ENCODE measurements at places on chromosomes 6 and 20.
A peak's percentile ranks its signal among the peaks of the same experiment; 100 is the strongest.

- H3K36me3 ChIP-seq, result no peaks in the 10 kb centered on the region
- H3K4me1 ChIP-seq, result no peaks in the 10 kb centered on the region
- no peak overlapping the region for H3K4me3 ChIP-seq
- DNase-seq, result no peak
- H3K27me3 ChIP-seq, result no peaks in the 10 kb centered on the region
Measured at GRCh38 chr6:121951123-121951522, 448.3 kb upstream of the HSF2 start.

- H3K27ac ChIP-seq, result no peak overlapping the region
- no peak for DNase-seq
- no peaks in the 10 kb centered on the region for H3K27me3 ChIP-seq
- H3K4me1 ChIP-seq, result no peaks in the 10 kb centered on the region
- no peak overlapping the region for H3K4me3 ChIP-seq
Measured at GRCh38 chr6:69980624-69981023, 114.3 kb downstream of the COL19A1 start.

DNA sequence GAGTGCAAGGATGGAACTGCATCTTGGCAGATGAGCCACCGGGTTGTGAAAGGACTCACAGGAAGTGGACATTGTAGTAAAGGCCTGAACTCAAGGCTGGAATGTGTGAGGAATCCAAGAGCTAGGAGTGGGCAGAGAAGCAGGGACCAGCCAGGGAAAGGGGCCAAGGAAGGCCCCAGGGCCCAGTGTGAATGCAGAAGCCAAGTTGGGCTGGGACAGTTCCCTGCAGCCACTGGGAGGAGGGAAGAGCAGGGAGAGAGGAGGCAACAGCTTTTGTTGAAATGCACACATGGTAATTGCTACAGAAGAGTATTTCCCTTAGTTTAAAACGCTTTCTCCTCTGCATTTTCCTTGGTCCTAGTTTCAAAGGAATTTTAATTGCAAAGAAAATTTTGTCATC lies 34.6 kb downstream of the CDH22 start:
- H3K4me1 ChIP-seq, result no peaks in the 10 kb centered on the region
- no peak overlapping the region for H3K4me3 ChIP-seq
- peaks cover 87% of the 10 kb centered on the region for H3K27me3 ChIP-seq
- no peak for DNase-seq
- no peak overlapping the region for H3K27ac ChIP-seq

DNA sequence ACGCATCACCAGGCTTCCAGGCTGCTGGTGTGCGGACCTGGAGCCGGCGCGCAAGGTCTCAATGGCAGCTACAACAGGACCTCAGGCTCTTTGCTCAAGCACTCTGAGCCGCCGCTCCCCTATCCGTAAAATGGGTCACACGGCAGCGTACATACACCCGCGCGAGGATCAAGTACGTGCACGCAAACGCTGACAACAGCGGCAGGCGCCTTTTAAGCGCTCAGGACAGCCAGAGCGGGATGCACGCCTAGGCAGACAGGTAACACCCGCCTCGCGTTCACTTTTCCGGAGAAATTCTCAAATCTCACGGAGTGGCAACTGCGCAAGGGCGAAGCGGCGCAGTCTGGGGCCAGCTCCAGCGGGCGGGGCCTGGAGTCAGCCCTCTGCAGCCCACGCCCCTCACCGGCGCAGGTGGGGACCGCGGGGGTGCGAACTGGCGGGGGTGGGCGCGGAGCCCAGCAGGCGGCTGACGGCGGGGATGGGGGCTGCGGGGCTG lies 535 bp downstream of the EXOC2 start:
- peak overlapping the region; percentile 92 for H3K4me3 ChIP-seq
- peaks cover 8% of the 10 kb centered on the region for H3K4me1 ChIP-seq
- DNase-seq, result peak; percentile 88
- H3K27me3 ChIP-seq, result no peaks in the 10 kb centered on the region

- no peaks in the 10 kb centered on the region for H3K36me3 ChIP-seq
- peak; percentile 31 for DNase-seq
- H3K4me3 ChIP-seq, result peak overlapping the region; percentile 40
- peak overlapping the region; percentile 1 for H3K27ac ChIP-seq
- H3K27me3 ChIP-seq, result no peaks in the 10 kb centered on the region
- peaks cover 40% of the 10 kb centered on the region for H3K4me1 ChIP-seq
Measured at GRCh38 chr6:5866547-5867051, 140.1 kb downstream of the NRN1 start.

- no peaks in the 10 kb centered on the region for H3K4me1 ChIP-seq
- no peak overlapping the region for H3K27ac ChIP-seq
- H3K36me3 ChIP-seq, result no peaks in the 10 kb centered on the region
- no peak overlapping the region for H3K4me3 ChIP-seq
- no peak for DNase-seq
Measured at GRCh38 chr6:44194326-44194725, 22.4 kb upstream of the MYMX start.

DNA sequence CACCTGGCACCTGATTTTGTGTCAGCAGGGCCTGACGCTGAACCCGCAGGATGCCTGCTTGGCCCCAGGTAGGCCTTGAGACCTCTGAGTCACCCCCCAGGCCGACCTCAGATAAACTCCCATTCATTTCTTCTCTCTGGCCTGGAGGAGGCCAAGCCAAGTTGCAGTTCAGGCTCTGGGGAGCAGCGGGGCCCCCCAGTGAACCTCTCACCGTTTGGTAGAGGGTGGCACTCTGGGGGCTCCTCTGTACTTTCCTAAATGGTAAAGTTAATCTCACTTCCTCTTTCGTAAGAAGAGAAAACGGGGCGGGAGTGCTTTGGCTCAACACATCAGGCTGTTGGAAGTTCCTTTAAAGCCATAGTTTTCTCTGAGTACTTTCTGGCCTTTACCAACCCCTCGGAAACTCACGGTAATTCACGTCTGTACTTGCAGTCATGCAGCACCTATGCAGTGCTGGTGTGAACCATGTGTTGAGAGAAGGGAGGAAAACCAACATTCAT lies 2.8 kb downstream of the SIRPA start:
- peak overlapping the region; percentile 81 for H3K27ac ChIP-seq
- H3K36me3 ChIP-seq, result no peaks in the 10 kb centered on the region
- H3K27me3 ChIP-seq, result no peaks in the 10 kb centered on the region
- H3K4me1 ChIP-seq, result peaks cover 29% of the 10 kb centered on the region
- H3K4me3 ChIP-seq, result no peak overlapping the region

DNA sequence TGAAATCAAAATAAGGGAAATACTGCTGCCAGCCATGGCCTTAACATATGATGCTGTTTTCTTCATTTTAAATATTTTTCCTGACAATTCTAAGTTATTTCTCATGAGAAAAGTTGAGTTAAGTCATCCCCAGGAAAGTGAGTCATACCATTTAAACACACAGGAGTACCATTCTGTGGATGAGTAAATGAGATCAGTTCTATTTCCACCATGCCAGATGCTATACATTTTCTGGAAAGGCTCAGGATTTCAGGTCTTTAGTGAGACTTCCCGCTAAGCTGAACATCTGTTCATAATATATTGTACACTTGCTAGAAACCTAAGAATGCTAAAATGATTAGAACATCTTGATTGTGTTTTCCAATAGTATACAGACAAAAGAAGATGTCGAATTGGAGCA lies 256.2 kb upstream of the MANEA start:
- DNase-seq, result no peak
- no peaks in the 10 kb centered on the region for H3K4me1 ChIP-seq
- H3K27me3 ChIP-seq, result no peaks in the 10 kb centered on the region
- H3K36me3 ChIP-seq, result no peaks in the 10 kb centered on the region

DNA sequence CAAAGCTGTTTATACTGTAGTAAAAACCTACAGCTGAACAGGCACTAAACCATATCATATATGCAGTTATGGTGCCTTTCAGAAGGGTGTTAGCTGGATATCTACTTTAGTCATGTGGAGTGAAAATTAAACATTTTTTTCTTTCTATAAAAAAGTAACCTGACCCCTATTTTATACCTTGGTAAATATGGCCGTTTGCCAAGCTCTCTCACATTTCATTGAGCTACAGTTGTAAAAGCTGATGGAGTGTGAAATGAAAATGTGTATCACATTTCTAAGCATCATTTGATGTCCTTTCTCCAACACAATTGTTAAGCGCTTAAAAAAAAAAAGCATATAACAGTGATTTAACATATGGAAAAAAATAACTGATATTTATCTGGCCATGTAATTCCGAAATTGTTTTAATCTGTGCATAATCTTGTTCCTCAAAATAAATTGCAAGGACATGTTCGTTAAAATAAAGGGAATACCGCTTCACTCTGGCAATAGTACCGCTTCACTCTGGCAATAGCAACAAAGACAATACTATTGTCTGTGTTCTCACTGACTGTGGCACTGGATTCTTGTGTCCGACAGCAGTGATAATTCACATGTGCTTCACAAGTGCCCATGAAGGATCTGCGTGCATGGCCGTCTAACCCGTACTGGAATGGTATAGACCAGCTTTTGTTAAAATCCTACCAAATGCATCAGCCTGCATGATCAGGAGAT lies 391.8 kb upstream of the SOX4 start:
- no peak overlapping the region for H3K27ac ChIP-seq
- no peak overlapping the region for H3K4me3 ChIP-seq
- no peaks in the 10 kb centered on the region for H3K4me1 ChIP-seq
- no peak for DNase-seq

- 0 out of 2 replicates have a peak, but pooled peaks cover 9% of the 10 kb centered on the region for H3K4me1 ChIP-seq
- H3K4me3 ChIP-seq, result no peak overlapping the region
- H3K36me3 ChIP-seq, result no peaks in the 10 kb centered on the region
Measured at GRCh38 chr20:6623989-6624388, 143.5 kb upstream of the BMP2 start.

DNA sequence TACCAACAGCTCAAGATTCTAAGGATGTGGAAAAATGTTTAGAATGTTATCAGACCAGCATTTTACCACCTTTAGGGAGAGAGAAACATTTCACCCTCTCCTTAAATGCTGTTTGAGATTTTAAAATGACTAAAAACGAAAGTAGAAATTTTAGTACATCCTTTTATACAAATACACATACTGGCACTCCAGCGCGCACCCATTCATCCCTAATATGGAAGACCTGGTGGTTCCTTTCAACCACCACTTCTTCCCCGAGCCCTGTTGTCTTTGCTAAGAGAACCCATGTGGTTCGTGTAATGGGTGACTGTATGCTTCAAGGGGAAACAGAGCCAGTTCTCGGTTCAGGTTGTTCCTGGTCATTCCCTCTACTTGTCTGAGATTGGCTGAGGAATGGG lies 21.3 kb downstream of the SPATA2 start:
- no peaks in the 10 kb centered on the region for H3K27me3 ChIP-seq
- no peak overlapping the region for H3K27ac ChIP-seq
- DNase-seq, result no peak
- H3K4me1 ChIP-seq, result no peaks in the 10 kb centered on the region
- no peaks in the 10 kb centered on the region for H3K36me3 ChIP-seq

GRCh38 chr6:30267423-30267822 lies 54.2 kb upstream of the TRIM26 start:
- DNase-seq, result no peak
- no peaks in the 10 kb centered on the region for H3K36me3 ChIP-seq
- H3K4me3 ChIP-seq, result no peak overlapping the region
- H3K27ac ChIP-seq, result no peak overlapping the region
